Activated CD4-positive, alpha-beta memory T cell treated with anti-CD3 and anti-CD28 coated beads, Interleukin-2, amount 10 ng/mL, durations not matched to agents 7 days and 5 days (primary cell): ENCODE measurements at places on chromosomes 13 and 19. TPM values are rescaled to one million over a fixed set of nuclear protein-coding genes. Genes with fewer than 3 reads are reported as not detected.

DNA sequence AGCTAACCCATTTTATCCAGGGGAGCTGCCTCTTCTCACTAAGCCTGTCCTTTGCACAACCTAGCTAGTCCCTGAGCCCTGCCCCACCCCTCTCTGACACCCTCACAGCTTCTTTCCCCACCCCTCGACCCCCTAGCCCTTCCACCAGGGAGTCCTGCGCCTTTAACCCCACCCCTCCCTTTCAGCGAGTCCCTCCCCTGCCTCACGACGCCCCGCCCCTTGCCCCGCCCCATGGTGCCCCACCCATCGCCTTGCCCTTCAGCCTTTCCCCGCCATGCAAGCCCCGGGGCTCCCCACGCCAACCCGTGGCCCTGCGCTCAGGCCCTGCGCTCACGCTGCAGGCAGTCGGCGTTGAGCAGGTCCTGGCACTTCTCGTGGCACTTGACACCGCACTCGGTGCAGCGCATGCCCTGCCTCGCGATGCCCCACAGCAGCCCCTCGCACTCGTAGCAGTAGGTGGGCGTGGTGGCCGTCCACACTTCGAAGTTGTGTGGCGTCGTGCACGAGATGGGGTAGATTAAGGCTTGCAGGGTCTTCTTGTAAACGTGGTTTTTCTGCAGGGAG, 40.0 kb downstream of the UNC13A start:
- no peak for DNase-seq

- no peak for DNase-seq
Observed at GRCh38 chr13:91214031-91214430, 133.5 kb upstream of the MIR17HG start.

DNA sequence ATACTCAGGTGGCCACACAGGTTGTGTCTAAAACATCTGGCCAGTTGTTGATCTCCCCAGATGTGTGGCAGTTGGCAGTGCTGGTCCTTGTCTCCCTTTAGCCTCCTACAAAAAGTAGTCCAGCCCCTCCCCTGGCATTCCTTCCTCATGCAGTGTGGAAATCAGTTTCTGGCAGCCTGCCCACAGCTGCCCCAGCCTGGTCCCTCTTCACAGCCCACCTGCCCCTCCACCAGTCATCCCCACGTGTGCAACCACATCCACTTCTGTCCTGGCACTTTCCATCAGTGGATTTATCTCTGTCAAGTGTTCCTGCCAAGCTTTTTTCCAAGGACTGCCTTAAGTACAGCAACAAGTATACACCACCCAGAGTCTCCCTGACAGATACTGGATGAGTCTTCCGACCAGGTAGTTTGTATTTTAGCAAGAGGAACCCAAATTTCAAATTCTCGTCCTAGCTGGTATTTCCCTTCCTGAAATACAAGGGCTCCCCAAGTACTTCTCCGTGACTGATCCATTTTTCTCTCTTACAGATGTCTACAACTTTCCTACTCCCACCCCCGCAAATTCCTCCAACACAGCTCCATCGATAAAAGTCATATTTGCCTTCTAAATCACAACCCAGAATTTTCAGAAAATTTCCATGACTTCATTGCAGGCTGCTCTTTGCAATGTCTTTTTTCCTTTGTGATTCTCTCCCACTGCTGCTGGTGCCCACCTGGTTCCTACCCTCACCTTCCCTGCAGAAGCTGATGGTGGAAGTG, 313.5 kb downstream of the FOXO1 start:
- no peak for DNase-seq

PSG2 gene
- not detected for total RNA-seq

DNA sequence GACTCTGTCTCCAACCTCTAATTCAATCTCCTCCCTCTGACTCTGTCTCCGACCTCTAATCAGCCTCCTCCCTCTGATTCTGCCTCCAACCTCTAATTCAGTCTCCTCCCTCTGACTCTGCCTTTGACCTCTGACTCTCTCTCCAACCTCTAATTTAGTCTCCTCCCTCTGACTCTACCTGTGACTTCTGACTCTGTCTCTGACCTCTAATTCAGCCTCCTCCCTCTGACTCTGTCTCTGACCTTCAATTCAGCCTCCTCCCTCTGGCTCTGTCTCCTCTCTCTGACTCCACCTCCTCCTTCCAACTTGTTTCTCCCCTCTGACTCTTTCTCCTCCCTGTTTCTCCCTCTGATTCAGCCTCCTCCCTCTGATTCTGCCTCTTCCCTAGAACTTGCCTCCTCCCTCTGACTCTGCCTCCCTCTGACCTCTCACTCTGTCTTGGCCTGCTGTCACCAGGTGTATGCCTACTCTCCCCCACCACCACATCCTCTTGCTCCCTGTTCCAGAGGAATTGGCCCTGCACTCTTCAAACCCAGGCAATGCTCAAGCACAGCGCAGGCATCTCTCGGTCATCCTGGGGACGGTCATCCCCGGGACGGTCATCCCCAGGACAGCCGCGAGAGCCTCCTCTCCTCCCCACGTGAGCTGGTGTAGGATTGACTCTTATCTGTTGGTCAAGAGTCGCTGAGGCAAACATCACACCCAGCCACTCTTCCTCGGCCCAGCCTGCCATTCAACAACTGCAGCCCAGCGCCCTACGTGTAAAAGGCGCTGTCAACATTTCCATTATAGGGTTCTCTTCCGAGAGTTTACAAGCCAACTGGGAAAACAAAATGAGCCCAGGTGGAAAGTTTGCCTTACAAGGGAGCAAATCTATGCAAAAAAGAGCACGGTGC, 60.2 kb downstream of the ZIC5 start:
- DNase-seq = no peak

- no peak for DNase-seq
Observed at GRCh38 chr19:28184997-28185396, 1028.0 kb downstream of the UQCRFS1 start.

ZNF256 gene
- 6.1 TPM for total RNA-seq

DNA sequence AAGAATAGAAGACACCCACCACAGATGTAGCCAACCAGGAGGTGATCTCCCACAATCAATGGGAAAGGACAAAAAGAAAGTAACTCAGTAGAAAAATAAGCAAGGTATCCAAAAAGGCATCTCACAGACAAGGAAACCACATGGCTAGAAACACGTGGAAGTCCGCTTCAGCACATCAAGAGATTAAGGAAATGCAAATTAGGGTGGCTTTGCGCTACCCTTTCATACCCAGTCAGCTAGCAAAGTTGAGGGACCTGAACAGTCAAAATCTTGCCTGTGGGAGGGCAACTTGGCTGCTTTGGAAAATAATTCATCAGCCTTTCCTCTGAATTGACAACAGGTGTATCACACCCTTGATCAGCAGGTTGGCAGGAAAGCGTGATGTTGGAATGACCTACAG, 11.6 kb upstream of the UQCR11 start:
- DNase-seq = no peak

DNA sequence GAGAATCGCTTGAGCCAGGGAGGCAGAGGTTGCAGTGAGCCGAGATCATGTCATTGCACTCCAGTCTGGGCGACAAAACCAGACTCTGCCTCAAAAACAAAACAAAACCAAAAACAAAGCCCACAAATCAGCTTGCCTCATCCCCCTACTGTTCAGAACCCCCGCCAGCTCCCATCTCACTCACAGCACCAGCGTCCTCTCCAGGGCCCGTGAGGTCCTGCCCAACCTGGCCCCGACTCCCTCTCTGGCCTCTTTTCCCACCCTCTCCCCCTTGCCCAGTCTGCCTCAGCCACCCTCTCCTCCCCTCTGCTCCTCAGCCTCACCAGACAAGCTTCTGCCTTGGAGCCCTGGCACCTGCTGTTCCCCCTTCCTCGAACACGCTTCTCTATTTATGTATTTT, 3.8 kb downstream of the SLC8A2 start:
- DNase-seq = no peak

DNA sequence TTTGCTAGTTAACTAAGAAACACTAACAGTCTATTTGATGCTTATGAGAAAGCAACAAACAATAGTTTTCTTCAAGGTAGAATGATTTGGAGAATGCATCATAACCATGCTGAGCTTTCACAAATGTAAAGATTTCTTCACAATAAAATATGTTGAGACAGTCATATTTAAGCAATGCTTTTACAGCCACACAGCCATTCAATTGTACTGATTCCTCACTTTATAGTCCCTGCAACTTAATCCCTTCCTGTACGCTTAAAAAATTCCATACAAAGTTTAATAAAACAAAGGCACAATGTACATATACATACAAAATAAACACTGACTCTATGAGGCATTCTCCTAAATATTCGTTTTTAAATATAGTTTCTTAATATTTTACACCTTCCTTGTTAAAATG, 4.7 kb upstream of the ACOD1 start:
- no peak for DNase-seq

LSR gene
- total RNA-seq = 13.3 TPM

APC2 gene
- 0.03 TPM for total RNA-seq

DNA sequence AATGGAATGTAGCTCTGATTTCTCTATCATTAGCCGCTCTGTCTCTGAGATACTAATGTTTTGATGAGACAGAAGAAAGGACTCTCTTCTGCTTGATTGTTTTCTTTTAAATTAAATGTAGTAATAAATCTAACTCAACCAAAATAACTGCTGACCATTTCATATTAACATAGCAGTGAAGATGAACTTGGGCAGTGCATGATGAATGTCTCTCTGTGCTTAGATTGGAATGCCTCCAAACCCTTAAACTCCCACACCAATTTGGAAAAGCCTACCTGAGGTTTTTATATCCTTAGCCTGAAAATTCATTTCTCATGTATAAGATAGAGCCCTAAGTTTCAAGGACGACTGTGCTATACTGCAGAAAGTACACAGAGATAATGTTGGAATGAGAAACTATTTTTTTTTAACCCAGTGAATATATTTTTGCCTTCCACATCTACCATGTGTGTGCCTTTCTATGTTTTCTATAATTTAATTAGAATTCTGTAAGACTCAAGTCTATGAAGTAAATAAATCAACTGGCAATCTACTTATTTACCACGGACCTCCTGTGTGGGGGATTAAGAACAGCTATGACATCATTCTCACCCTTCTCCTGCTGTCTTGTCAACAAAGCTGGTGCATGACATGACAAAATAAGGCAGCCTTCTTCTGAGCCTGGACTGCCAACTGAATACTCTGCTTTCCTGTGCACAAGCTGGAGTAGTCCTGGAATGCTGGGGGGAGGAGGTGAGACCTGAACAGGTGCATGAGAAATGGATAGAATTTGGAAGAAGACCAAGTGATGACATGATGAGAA, 155.5 kb downstream of the FGF9 start:
- DNase-seq = no peak

- DNase-seq = no peak
Observed at GRCh38 chr13:110233951-110234280, 73.0 kb downstream of the COL4A1 start.

GRCh38 chr19:41565379-41565720, 10.6 kb upstream of the CEACAM21 start:
- no peak for DNase-seq

NKPD1 gene
- total RNA-seq = 0.10 TPM

KCNN4 gene
- 72.3 TPM for total RNA-seq
